ENCODE measurements at places on chromosomes 4 and X.
A peak's percentile ranks its signal among the peaks of the same experiment; 100 is the strongest.

DNA sequence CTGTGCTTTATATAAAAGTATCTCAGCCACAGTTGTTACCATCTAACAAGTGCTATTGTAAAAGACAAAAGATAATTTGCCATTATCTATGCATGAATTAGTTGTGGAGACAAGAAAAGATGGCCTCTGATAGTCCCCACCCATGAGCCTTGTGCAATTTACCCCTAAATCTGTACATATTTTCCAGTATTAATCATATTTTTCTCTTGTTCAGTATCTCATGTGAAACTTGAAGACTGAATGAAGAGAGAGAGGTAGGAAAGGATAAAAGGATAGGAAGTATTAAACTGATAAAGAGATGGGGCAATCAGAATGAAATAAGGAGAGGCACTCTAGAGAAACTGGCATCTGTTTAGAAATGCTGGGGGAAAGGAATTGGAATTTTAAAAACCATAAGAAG is 3.7 kb downstream of the MYOZ2 start:
- no peak for DNase-seq

GRCh38 chr4:26493461-26493860 is 3.2 kb upstream of the CCKAR start:
- DNase-seq: no peak

DNA sequence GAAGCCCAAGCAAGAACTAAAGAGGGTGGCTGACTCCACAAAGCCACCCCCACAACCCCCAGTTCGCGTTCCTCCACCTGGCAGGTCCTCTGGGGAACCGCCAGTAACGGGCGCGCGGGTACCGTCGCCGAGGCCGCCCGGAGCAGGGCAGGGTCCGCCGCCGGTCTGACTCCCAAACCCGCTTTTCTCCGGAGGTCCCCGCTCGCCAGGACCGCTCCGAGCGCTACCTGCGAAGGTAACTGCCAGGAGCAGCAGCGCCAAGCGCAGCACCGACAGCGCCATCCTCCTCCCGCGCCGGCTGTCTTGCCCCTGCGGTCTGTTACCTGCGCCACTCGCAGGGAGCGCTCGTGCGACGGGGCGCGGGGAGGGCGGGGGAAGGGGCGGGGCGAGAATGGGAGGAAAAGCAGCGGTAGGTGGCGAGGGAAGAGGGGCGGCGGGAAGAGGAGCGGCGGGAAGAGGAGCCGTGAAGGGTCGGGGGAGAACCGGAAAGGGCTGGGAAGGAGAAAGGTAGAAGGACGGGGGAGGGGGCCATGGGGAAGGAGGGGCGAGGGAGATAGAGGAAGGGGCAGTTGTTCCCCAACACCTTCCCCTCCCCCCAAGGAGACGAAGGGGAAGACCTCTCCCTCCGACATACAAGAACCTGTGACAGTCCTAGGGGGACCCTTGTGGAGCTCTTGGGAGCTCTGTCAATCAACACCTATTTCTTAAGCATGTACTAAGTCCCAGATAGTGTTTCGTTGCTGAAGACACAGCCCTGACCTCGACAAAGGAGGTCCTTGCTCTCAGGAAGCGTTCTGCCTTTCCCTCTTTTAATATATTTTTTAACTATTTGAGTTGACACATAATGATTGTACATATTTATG is at the start of gene SPINK2:
TSS of gene SPINK2 (minus strand) at position 321 of the 863 bp plus-strand sequence. CDS start at position 282, 39 bp downstream.
- no peak for DNase-seq

DNA sequence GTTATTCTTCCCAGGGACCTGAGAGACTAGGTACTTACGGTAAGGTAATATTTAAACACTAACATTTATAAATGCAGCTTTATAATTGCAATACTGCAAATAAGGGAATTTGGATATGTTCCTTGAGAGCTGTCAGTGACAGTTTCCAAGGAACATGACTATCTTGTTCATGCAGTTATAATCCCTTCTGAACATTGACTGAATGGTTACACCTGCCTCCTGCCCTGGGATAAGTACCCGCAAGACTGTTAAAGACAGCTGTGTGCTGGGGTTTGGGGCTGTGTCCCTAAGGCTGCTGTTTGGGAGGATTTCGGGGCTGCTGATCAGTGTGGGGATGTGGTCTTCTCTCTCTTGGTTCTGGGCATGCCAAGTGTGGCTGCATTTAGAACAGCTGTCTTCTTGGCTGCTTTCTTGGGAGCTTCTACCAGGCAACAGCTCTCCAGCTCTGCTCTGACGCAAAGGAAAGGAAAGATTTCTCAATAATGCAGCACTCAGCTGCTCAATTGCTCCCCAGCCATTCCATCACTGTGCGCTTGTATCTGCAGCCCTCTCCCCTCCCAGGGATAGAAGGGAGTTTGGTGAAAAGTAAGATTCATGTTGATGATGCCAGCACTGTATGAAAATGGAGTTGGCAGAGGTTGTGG is 298.8 kb upstream of the TAPT1 start:
- DNase-seq: peak; percentile 34

- DNase-seq: peak; percentile 87
Observed at GRCh38 chr4:159360549-159360948, 257.7 kb downstream of the RAPGEF2 start.

GRCh38 chrX:67104982-67105757 is 438.7 kb upstream of the AR start:
- no peak for DNase-seq

DNA sequence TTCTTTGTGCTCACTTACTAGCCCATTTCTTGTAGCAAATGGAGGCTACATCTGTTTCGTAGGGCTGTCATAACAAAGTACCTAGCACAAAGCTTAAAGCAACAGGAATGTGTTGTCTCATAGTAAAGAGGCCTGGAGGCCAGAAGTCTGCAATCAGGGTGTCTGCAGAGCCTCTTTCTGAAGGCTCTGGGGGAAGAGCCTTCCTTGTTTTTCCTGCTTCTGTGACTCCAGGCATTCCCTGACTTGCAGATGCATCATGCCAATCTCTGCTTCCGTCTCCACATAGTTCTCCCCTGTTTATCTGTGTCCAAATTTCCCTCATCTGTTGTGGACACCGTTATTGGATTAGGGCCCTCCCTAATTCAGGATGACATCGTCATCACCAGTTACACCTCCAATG is 67.1 kb downstream of the SHROOM2 start:
- DNase-seq: no peak

DNA sequence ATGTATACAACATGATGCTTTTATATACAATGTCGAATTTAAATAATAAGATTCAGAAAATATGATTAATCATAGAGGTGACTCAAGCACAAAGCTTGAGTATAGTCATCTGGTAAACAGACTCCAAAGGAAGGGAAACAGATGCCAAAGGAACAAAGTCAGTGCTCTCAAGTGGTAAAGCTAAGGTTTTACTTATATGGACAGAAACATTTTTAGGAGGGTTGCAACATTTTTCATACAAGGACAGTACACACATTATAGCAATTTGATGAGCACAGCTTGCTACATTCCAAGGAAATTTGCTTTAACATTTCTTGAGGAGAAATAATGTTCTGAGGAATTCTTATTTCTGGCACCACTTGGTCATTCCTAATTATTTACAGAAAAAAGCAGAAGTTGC is 333.4 kb upstream of the AADAT start:
- no peak for DNase-seq

GRCh38 chr4:6450709-6451108 is 21.7 kb downstream of the PPP2R2C start:
- no peak for DNase-seq

GRCh38 chr4:172809319-172809718 is 359.3 kb upstream of the GALNT7 start:
- no peak for DNase-seq

- no peak for DNase-seq
Observed at GRCh38 chrX:149803458-149804062, 21.8 kb downstream of the MAGEA9 start.

GRCh38 chr4:41102414-41103092 is 111.8 kb downstream of the APBB2 start:
- DNase-seq: no peak

DNA sequence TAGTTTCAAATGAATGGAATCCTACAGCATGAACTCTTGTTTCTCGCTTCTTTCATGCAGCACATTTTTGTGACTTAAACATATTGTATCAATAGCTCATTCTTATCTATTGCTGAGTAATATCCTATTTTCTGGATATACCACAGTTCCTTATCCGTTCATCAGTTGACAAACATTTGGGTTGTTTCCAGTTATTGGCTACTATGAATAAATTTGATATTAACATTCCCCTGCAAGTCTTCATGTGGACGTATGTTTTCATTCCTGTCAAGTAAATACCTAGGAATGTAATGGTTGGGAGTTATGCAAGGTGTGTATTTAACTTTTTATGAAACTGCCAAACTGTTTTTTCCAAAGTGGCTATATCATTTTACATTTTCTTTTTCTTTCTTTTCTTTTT is 114.0 kb upstream of the SH3RF1 start:
- DNase-seq: no peak

- no peak for DNase-seq
Observed at GRCh38 chrX:100289066-100289558, 121.0 kb downstream of the PCDH19 start.

DNA sequence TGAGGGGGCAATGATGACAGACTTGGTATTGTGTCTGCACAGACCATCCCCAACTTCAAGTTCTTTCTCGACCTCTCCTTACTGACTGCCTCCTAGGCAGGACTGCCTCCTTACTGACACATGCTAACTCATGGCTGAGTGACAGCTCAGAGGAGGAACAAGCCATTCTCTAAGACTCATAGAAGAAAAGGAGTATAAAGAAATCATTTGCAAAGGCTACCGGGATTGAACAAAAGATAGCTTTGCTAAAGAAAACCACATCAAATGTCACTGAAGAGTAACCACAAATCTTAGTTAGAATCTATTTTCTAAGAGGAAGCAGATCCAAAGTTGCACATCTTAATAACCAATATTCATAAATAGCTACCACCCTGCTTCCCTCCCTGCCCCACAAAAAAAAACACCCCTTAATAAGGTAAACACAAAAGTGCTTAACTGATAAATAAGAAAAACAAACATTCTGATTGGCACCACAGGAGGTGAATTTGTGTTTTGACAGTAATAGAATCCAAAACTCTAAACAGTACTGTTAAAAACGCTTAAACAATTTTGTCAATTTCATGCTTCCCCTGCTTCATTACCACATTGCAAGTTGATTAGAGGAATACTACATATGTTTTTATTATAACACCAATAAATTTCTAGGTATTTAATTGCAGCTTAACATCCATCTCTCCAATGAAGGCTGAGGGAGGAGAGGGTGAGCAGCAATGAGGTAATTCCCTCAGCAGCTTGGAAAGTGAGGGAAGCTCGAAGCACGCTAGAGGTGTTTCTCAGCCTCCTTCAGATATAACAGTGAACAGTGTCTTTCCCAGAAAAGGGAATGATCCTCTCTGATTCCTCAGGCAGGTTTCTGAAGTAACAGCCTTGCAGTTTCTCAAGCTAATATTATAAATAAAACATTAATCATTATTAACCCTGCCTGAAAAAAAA is 160.0 kb downstream of the HNRNPD start:
- DNase-seq: no peak

DNA sequence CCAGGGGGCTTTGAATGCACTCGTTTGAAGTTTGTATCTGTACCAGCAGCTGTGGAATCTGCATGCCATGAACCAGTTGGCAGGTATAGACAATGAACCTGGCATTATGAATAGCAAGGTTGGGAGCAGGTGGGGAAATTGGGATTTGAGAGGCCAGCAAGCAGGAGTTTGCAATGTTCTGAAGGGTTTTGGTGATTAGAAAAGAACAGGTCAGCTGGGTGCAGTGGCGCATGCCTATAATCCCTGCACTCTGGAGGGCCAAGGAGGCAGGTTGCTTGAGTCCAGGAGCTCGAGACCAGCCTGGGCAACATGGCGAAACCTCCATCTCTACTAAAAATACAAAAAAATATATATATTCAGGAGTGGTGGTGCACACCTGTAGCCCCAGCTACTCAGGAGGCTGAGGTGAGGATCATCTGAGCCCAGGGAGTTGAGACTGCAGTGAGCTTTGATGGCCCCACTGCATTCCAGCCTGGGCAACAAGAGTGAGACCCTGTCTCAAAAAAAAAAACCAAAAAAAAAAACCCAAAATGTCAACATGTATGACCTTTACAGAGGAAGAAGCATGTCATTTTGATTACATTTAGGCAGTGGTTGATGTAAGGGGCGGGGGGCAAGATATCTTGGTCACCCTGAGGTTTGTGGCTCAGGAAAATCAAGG is 63.9 kb downstream of the TSC22D3 start:
- DNase-seq: no peak
